CD8-positive, alpha-beta memory T cell (primary cell): ENCODE measurements at places on chromosomes 2 and 18.

GRCh38 chr2:64635976-64636911 is 17.5 kb downstream of the SERTAD2 start:
- no peak for DNase-seq

DNA sequence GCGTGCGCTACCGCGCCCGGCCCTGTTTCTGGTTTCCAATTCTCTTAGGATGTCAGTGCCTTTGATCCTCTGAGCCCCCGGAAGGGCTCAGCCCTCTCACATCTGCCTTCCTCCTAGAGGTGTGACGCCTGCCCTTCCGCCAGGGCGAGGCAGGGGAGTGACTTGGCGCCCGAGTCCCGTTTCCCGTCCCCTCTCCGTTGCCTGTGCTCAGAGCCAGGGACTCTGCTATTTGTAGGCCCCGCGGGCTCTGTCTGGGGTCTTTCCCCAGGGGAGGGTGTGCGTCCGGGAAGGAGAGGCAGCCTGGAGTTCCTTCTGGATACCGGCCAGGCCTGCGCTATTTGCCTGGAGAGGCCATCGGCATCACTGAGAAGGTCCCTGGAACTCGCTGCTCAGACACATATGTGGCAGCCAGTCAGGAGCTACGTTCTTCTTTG is 103.7 kb upstream of the TAF1B start:
- peak; percentile 55 for DNase-seq

GRCh38 chr2:136110526-136110925 is 7.4 kb downstream of the CXCR4 start:
- no peak for DNase-seq

DNA sequence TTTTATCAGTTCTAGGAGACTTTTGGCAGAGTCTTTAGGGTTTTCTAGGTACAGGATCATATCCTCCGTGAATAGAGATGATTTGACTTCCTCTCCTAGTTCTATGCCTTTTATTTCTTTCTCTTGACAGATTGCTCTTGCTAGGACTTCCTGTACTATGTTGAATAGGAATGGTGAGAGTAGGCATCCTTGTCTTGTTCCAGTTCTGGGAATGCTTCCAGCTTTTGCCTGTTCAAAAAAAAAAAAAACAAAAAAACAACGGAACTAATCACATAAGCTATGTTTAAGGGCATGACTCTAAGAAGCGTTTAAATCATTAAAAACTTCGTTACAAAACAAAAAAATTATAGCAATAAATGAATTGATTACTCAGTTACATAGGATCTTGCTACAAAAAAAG is 145.7 kb downstream of the NUP35 start:
- no peak for DNase-seq

- no peak for DNase-seq
These were observed 6.5 kb downstream of the RNF149 start for GRCh38 chr2:101302016-101302415.

- no peak for DNase-seq
These were observed 67.3 kb downstream of the INPP4A start for GRCh38 chr2:98511981-98512380.

GRCh38 chr2:156867201-156867600 is 390.3 kb upstream of the GALNT5 start:
- DNase-seq, result no peak

GRCh38 chr2:152791979-152792378 is 73.6 kb downstream of the ARL6IP6 start:
- DNase-seq, result no peak

- no peak for DNase-seq
These were observed 423.6 kb upstream of the POU3F3 start for GRCh38 chr2:104430359-104430740.

DNA sequence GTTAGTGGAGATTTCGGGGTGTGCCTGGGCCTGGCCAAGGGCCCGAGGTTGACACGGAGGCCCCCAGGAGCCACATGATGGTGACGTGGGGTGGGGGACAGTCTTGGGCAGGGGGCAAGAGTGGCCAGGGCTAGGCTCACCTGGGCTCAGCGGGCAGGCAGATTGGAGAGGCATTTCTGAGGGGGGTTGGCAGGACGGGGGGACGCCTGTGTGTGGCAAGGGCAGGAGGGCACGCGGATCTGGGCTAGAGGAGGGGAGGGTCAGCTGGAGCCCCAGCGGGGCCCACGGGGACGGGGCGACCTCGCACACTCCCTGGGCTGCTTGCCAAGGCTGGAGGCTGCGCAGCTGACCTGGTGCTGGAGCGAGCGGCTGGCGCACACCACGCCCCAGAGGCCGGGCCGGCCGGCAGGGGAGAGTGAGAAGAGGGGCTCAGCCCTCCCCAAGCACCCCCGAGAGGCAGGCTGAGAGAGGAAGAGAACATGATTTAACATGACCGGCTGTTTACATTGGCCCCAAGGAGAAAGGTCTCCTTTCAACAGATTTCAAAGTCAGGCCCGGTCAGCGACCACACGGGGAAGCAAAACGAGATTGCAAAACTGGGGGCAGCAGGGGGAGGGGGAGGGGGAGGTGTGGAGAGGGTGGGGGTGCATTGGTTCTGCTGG is 38.0 kb upstream of the SNED1 start:
- DNase-seq, result peak; percentile 38

GRCh38 chr2:45391866-45392265 is 219.2 kb downstream of the SRBD1 start:
- no peak for DNase-seq

- no peak for DNase-seq
These were observed 279.1 kb downstream of the ZNF407 start for GRCh38 chr18:74876630-74877243.

DNA sequence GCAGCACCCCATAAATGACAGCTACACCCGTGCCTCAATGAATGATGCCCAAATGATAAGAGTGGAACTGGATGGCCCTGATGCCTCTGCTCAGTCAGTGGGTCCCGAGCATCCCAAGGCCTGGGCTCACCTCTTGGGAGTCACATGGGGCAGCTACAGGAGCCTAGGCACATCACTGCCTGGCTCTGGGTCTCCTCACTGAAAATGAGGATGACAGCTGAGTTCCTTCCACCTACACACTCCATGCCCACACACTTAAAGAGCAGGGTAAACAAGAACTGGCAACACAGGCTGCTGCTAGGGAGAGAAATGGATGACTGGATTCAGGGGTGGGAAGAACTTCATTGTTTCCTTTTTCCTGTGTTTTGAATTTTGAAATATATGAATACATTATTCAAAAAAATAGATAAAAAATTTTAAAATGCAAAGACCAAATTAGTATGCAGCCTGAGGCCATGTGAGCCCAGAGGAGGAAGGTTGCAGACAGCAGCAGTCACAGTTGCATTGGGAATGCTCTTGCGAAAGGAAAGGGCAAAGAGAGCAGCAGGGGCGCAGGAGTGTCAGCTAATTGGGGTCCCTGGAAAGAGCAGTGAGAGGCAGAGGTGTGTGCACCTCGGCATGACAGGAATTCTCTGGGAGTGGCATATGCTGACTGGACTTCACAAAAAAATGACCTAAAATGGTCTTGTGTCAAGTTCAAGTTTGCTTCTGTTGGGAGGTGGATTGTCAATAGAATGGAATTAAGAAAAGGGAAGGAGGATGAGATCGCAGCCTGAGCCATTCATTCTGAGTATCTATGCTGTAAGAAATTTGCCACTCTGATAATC is 327.1 kb downstream of the CELF4 start:
- DNase-seq, result no peak

DNA sequence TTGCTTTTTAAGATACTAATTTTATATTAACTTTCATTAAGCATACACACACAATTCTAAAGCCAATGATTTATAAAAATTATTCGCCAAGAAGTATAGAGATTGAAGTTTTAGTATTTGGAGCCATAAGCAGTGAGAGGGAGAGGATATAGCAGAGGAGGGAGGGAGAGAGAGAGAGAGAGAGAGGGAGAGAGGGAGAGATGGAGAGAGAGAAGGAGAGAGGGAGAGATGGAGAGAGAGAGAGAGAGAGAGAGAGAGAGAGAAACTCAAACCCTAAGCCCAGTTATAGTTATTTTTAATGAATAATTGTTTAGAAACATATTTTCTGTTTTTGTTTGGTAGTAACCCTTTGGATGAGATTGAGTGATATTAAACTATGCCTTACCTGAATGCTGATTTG is 5.3 kb downstream of the TWIST2 start:
- no peak for DNase-seq

GRCh38 chr2:62309465-62310091 is 113.7 kb downstream of the B3GNT2 start:
- peak; percentile 30 for DNase-seq

- DNase-seq, result no peak
These were observed 18.6 kb upstream of the TXNDC2 start for GRCh38 chr18:9867071-9867594.

GRCh38 chr18:58793361-58793760 is 71.3 kb upstream of the ZNF532 start:
- DNase-seq, result no peak

DNA sequence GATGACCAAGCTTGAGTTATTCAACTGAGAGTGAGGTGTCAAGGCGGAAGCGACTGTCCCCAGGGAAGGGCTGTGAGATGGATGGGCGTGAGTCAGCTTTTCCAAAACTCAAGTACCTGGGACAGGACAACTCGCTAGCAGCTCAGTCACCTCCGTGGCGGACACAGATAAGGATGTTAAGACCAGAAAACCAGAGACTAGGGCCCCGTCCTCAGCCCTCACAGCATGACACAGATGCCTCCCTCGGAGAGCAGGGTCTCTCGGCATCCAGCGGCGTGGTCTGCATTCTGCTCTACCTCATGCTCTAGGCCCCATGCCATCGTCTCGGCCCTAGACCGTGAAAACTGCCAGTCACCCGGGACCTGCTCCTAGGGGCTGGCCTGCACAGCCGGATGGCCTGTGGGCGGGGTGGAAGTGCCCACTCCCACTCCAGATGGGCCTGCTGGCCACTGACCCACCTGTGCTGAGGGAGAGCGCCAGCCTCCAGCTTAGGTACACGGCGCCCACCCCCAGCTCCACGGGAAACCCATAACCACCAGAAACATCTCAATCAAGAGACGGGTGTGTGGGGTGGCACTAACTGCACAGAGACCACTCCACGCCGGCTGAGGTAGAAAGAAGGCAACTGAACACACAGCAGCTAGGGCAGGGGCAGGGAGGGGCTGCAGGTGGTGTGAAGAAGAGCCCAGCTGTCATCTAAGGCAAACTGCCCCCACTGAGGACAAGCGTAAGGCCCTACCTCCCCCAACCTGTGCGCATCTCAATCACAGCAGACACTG is 39.8 kb downstream of the ANO7 start:
- no peak for DNase-seq

GRCh38 chr2:231370749-231371429 is 24.6 kb upstream of the B3GNT7 start:
- DNase-seq, result no peak

DNA sequence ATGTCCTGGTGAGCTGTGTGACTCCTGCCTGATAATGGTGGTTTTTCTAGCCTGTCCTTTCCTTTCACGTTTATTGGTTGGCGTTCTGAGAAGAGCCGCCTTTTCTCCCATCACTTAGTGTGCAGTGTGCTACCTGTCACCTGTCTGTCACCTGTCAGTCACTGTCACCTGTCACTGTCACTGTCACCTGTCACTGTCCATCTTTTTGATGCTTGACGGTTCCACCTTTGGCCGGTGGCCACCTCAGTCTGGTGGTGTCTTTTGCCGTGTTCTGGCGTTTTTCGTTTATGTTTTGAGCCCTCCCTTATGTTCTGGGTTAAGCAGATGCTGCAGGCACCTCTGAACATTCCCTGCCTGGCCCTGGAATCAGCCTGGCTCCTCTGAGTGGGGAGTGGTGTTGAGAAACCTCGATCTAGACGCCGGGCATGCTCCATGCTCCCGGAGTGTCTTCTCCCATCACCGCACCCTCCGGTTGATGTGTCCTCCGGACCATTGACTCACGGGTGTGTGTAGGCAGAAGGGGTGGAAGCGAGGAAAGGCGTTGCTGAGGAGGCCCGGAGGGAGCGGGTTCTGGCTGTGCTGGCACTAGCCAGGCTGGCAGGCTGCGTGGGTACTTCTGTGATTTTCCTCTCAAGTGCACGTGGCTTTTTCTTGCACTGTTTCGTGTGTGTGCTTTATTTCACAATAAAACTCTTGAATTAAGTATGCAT is 20.7 kb downstream of the DTYMK start:
- no peak for DNase-seq

GRCh38 chr2:237490009-237490711 is 3.1 kb downstream of the MLPH start:
- no peak for DNase-seq

- no peak for DNase-seq
These were observed 21.1 kb downstream of the ST3GAL5 start for GRCh38 chr2:85867556-85868292.

DNA sequence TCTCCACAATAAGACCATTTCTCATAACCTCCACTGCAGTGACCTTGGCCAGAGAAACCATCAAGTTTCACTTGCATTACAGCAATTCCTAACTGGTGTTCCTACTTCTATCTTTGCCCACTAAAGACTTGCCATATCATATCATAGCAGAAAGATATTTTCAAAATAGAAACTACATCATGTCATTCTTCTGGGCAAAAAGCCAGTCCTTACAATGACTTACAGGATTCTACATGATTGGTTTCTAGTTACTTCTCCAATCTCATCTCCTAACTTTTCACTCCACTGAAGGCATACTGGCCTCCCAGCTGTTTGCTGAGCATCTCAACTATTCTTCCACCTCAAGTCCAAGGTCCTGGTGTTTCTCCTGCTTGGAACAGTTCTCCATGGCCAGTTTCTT is 151.4 kb downstream of the HNMT start:
- DNase-seq, result no peak

DNA sequence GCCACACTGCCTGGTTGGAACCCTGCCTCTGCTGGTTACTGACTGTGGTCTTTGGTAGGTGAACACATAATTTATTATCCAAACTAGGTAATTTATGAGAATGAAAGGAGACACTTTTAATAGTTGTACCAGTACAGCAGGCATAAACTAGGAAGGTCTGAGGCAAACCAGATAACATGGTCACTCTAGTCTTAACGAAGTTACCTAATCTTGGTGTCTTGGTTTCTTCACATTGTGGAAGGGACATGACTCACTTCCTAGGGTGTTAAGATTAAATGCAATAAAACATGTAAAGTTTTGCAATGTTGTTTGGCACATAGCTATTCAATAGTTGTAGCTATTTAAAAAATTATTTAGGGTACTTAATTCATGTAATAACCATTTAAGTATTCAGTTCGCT is 23.3 kb downstream of the SPTBN1 start:
- DNase-seq, result no peak

GRCh38 chr2:14364471-14364870 is 268.0 kb upstream of the LRATD1 start:
- no peak for DNase-seq

GRCh38 chr18:9025091-9025838 is 77.2 kb upstream of the NDUFV2 start:
- no peak for DNase-seq

- DNase-seq, result no peak
These were observed 139.0 kb downstream of the TRIM43 start for GRCh38 chr2:95730813-95731212.

DNA sequence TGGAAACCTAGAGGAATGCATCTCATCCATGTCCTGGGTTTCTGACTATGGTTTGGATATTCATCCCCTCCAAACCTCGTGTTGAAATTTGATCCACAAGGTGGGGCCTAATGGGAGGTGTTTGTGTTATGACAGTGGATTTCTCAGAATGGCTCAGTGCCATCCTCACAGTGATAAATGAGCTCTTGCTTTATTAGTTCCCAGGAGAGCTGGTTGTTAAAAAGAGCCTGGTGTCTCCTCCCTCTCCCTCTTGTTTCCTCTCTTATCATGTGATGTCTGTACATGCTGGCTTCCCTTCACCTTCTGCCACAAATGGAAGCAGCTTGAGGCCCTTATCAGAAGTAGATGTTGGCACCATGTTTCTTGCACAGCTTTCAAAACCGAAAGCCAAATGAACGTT is 424.3 kb downstream of the DCC start:
- no peak for DNase-seq
